ENCODE measurements at places on chromosomes 6 and 20. TPM values are rescaled to one million over a fixed set of nuclear protein-coding genes. Genes with fewer than 3 reads are reported as not detected.

HAO1 gene
- not detected for total RNA-seq

HRH3 gene
- total RNA-seq, result not detected

PGBD1 gene
- total RNA-seq, result 3.8 TPM

TCF21 gene
- 36.7 TPM for total RNA-seq

CYP21A2 gene
- total RNA-seq, result under 0.01 TPM

OLIG3 gene
- not detected for total RNA-seq

RAET1G gene
- total RNA-seq, result 10.5 TPM

SNX5 gene
- total RNA-seq, result 75.5 TPM

SMPD2 gene
- 8.6 TPM for total RNA-seq

KCNQ5 gene
- 0.34 TPM for total RNA-seq

SEMG1 gene
- total RNA-seq, result not detected

VSTM2L gene
- total RNA-seq, result 0.32 TPM

SLA2 gene
- not detected for total RNA-seq

GMPR gene
- 4.4 TPM for total RNA-seq

TOP1 gene
- total RNA-seq, result 9.3 TPM

CDSN gene
- total RNA-seq, result not detected

NR2E1 gene
- not detected for total RNA-seq

SCGN gene
- not detected for total RNA-seq

TEAD3 gene
- total RNA-seq, result 3.8 TPM

TULP1 gene
- total RNA-seq, result not detected

CENPW gene
- total RNA-seq, result 9.3 TPM

CRISP3 gene
- total RNA-seq, result not detected

LRP11 gene
- 62.1 TPM for total RNA-seq

WFDC12 gene
- total RNA-seq, result not detected
